ENCODE measurements at places on chromosomes 6 and 20. TPM values are rescaled to one million over a fixed set of nuclear protein-coding genes. Genes with fewer than 3 reads are reported as not detected.

The TOP1 gene
- total RNA-seq: 54.5 TPM

DNA sequence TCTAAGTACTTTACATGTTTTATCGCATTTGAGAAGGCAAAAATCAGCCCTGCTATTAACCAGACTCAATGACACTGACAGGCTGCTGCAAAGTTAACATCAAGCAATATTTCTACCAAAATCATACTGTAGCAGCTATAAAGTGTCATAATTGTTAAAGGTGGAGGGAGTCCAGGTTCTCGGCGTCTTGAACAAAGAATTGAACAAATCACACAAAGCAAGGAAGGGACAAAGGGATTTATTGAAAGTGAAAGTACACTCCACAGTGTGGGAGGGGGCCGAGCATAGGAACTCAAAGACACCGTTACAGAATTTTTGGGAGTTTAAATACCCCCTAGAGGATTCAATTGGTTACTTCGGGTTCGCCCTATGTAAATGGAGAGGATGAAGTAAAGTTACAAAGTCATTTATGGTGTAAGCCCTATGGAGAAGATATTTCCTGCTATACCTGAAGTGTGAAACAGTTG lies 12.9 kb upstream of the ZNF391 start:
- DNase-seq: no peak

- no peak for DNase-seq
Observed at GRCh38 chr6:105302617-105303128, 100.2 kb downstream of the PREP start.

The EYS gene
- not detected for total RNA-seq
